ENCODE measurements at places on chromosomes 7 and 10.

GRCh38 chr10:99788598-99789256 is 6.3 kb downstream of the ABCC2 start:
- no peak for DNase-seq

DNA sequence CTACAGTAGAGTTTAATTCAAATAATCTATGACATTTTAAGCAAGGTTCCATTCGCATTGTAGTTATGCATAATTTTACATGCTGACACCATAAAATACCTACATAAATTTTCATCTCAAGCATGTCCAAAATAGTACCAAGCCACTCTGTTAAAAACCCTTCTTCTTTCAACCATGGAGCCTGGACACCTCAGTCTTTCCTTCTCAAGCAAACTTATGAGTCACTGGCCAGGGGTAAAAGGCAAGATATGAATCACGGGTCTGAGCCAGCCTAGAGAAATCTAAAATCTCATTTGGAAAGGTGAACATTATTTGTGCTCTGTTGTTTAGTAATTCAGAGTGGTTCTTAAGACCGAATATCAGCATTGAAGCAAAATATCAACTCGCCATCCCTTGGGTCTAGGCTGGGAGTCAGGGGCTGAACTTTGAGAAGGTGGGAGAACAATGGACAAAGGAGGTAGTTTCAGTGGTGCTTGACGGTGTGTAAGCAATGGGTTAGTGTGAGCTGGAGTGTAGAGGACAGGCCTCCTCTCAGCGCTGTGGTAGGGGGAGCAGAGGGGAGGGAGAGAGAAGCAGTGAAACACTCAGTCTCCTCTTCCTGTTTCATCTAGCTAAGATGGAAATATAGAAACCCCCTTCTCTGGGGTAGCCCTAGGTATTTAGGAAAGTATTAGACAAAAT is 19.1 kb upstream of the GPAM start:
- no peak for DNase-seq

- DNase-seq, result no peak
These were observed at the start of gene MUC3A for GRCh38 chr7:100949227-100949932. Gene MUC3A, plus strand, starts transcription at chr7:100949534. Its CDS starts 91 bp downstream, at chr7:100949625.

GRCh38 chr10:72386916-72387586 is 32.3 kb upstream of the DNAJB12 start:
- DNase-seq, result no peak

- DNase-seq, result no peak
These were observed 770.6 kb downstream of the KCNMA1 start for GRCh38 chr10:76866841-76867586.

DNA sequence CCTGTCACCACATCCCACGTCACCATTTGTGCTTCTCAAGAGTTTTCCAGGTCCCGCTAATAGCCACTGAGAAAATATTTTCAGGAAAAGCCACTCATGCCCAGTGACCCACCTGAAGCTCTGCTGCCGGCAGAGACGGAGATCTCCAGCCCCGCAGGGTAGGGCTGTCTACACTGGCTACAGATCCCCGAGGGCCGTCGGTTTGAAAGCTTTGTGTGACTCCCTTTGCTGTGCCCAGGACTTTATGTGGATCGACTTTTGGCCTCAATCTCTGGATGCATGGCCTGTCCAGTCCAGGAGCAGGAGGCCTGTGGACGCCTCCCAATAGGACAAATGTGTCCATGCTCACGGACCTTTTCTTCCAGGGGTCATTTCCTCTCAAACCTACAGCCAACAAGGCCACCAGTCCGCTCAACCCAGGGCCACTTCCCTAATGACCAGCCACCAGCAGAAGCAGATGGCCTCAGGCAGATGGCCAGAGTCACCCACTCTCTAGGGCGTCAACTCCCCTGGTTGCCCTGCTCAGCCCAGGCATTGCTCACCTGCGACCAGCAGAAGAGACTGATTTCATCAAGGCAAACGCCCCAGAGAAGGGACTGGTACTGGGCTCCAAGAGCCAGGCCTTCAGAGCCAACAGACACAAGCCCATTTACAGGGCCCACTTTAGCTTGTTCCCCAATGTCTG is 76.4 kb downstream of the OAT start:
- no peak for DNase-seq

GRCh38 chr7:85705076-85705475 is 518.2 kb upstream of the SEMA3D start:
- no peak for DNase-seq

GRCh38 chr7:88106434-88106833 is 113.4 kb downstream of the SRI start:
- DNase-seq, result no peak

DNA sequence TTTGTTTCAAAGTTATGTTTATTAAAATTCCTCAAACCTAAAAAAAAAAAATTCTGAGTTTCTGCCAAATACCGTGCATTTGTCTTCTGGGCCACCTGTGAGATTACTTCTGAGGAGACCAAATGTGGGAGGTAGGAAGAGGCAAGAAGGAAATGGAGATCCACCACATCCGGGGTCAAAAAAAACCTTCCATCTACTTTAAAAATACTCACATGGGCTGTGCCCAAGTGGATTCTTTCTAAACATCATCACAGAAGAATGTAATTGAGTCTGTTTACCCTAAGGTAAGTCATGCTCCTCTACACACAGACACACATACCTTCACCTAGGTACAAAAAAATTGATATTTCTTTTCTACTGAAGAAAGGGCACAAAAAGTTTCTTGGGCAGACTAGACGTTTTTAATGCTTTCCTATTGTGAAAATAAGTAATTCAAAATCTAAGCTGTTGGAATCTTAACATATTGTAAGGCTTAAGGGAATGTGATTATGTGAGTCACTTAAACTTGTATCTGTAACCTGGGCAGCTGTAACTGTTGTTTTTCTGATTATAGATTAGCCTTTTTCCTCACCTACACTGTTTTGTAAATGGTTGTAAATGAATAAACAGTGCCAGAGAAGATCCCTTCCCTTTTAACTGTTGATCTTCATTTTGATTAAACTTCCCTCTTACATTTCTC is 19.1 kb upstream of the SPOCK2 start:
- DNase-seq, result no peak

DNA sequence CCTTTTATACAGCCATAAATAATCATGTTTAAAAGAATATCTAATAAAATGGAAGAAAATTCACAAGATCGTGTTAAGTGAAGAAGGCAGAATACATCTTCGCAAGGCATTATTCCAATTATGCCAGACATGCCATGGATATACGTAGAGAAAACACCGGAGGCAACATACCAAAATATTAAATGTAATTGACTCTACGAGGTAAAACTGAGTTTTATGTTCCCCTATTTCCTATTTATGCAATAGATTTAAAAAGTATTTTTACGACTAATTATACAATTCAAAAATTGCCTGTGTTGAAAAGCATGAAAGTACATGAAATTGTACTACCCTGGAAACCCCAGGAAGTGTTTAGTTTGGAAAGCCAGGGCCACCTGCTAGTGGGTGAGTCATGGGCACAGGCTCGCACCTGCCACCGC is 936 bp upstream of the REPIN1 start:
- DNase-seq, result no peak

- no peak for DNase-seq
These were observed 353 bp downstream of the EPHB6 start for GRCh38 chr7:142855114-142855743.

DNA sequence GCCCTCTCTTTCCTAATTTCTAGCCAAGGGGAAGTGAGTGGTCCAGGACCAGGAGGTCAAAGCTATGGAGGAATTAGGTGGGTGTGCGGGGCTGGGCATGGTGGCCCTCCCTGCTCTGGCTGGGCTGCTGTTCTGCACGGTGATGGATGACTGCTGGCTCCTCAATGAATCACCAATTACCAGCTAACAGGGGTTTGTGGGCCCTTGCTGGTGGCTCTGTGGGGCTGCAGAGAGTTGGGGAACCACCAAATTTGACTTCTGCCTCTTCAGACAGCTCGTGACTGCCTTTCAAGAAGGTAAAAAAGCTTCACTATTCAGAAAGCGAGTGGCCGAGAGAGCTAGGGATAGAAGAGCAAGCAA is 35.0 kb upstream of the HABP2 start:
- DNase-seq, result no peak

- DNase-seq, result no peak
These were observed 11.8 kb downstream of the TOMM7 start for GRCh38 chr7:22810843-22811242.

- no peak for DNase-seq
These were observed 7.3 kb downstream of the RPP30 start for GRCh38 chr10:90879062-90879461.

DNA sequence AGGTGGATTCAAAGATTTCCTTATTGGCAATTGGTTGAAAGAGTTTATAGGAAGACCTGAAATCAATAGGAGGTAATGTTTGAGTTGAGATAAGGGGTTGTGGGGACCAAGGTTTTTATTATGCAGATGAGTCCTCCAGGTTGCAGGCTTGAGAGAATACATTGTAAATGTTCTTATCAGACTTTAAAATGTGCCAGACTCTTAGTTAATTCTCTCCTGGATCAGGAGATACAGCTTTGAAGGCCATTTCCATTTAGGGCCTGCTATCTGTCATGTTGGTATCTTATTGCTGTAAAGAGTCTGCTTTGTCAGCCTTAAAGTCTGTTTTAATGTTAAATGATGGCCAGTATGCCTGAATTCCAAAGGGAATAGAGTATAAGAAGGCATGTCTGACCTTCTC is 61.8 kb upstream of the CALCR start:
- no peak for DNase-seq

DNA sequence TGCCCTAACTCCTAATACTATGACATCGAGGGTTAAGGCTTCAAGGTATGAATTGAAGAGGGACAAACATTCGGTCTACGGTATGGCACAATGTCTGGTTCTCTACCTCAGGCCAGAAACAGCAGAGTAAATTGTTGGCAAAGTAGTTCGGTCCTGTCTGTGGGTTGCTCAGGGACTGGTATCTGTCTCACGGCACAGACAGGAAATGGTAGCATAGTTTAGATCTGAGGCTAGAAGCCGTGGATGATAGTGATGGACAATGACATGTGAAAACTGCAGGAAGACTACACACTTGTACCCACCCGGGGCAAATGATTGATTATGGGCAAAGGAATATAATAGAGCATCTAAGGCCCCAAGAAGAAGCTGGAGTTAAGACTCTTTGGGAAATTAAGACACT is 106.2 kb downstream of the TWIST1 start:
- DNase-seq, result no peak

- DNase-seq, result no peak
These were observed 27.2 kb downstream of the CACNA2D1 start for GRCh38 chr7:82416402-82416801.

DNA sequence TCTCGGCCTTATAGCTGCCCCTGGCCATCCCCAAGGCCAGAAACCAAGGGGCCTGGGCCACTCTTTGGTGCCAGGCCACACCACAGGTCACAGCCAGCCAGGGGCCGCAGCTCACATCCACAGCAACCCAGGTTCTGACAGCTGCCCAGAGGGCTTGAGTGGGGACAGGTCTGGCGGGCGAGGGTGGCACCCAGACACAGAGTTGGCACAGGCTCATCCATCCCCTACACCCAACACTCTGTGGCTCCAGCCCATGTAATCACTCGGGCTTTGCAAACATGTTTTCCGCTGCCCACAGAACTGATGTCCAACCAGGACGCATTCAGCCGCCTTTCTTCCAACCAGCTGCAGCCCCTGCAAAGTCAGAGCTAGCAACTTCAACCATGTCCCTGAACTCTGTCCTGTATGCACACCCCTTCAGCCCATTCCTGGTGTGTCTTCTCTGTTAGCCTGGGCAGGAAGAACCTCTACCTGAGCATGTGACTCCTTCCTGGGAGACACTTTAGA is 57.7 kb upstream of the PPP2R2D start:
- no peak for DNase-seq

DNA sequence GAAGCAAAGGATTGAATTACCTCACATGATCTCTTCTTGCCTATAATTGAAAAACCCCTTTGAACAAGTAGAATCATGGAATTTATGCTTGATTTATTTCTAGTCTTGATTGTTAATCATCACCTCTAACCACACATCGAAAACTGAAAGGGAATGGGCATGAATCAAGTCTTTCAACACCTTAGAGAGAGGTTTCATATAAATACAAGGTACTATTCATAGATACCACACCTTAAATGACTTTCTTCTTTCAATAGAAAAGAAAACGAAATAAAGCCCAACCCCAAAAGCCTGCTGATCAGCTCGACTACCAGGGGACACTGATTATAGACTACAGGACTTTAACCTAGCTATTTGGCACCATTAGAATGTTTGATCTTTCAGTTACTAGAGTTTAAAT is 128.6 kb upstream of the PTPRZ1 start:
- no peak for DNase-seq

DNA sequence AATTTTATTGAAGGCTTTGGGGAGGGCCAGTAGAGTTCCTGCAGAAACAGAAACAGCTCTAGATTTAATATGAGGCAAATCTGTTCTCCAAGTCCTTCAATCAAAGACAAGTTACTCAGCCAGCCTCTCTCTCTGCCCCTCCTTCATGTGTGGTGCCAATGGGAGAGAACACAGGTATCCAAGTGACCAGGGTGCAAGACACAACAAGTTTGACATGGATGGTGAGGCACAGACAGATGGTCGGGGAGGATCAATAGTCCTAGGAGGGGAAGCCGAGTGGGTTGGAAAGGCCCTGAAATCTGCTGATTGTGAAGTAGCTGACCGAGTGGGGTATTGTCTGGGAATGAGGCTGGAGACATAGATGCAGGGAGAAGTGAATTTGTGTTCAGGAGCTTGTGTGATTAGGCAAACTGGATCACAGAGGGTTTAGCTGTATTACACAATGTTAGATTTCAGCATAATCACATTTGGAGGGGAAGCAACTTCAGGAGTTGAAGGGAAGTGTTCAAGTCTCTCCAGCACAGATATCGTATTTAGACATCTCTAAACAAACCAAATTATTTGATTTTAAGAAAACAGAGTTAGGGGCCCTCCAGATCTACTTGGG is 1.5 kb downstream of the GIMAP1 start:
- no peak for DNase-seq

- DNase-seq, result no peak
These were observed 145.8 kb upstream of the LRRN3 start for GRCh38 chr7:110944966-110945644.

DNA sequence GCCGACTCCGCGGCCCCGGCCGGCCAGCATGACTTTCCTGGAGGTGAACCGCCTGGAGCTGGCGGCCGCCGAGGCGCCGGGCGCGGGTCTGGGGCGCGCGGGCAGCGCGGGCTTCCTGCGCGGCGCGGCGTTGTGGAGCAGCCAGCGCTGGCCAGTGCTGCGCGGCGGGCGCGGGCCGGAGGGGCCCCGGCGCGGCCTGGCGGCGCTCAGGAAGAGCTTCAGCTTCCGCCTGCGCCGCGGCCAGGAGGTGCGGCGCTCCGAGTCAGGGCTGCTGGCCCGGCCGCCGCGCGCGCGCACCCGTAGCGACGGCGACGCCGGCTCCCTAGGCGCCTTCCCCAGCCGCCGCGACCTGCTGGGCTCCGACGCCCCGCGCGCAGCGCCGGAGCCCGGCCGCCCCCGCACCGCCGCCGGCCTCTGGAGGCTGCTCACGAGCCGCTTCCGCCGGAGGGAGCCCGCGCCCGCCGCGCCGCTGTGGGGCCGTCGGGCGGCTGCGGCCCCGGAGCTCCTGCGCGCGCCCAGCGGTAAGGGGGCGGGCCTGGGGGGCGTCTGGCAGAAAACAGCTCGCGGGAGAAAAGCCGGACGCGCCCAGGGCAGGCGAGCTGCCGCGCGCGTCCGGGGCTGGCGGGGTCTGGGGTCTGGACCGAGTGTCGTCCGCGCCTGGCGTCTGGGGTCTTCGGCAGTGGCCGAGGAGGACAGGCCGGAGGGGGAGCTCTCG is 29.0 kb downstream of the AGAP3 start:
- no peak for DNase-seq

- DNase-seq, result no peak
These were observed 4.1 kb downstream of the JCAD start for GRCh38 chr10:30055226-30055662.

- DNase-seq, result no peak
These were observed 328.2 kb downstream of the PLXNA4 start for GRCh38 chr7:132247995-132248618.

All from right lung (tissue), 10 donors.